Parietal lobe (tissue), 2 donors: ENCODE measurements at places on chromosomes 11 and 22. TPM values are rescaled to one million over a fixed set of nuclear protein-coding genes. Genes with fewer than 3 reads are reported as not detected.

The HORMAD2 gene
- total RNA-seq: not detected

The CREB3L1 gene
- 1.3 TPM for total RNA-seq

The TYR gene
- total RNA-seq: not detected

The APOC3 gene
- total RNA-seq: not detected

The GPR83 gene
- 0.63 TPM for total RNA-seq

The PRR33 gene
- total RNA-seq: not detected

The ZNF280A gene
- total RNA-seq: not detected

The NECTIN1 gene
- total RNA-seq: 20.3 TPM

The CCDC73 gene
- total RNA-seq: not detected

The C11orf91 gene
- not detected for total RNA-seq

The SLC37A2 gene
- total RNA-seq: 1.9 TPM

The MFNG gene
- 3.4 TPM for total RNA-seq

The SCGB1A1 gene
- not detected for total RNA-seq

The ILK gene
- total RNA-seq: 53.5 TPM

The DDI1 gene
- not detected for total RNA-seq

The BATF2 gene
- total RNA-seq: not detected

The IRF7 gene
- 4.1 TPM for total RNA-seq

The PGA5 gene
- not detected for total RNA-seq

The PIH1D2 gene
- 2.2 TPM for total RNA-seq

The TBC1D22A gene
- total RNA-seq: 12.5 TPM

The OR52I1 gene
- not detected for total RNA-seq

The POU2F3 gene
- not detected for total RNA-seq

The SLN gene
- total RNA-seq: 9.7 TPM

The RHOD gene
- not detected for total RNA-seq

The BDNF gene
- total RNA-seq: 2.8 TPM

The CPT1B gene
- 18.2 TPM for total RNA-seq

The SCO2 gene
- 1.3 TPM for total RNA-seq

The NARS2 gene
- total RNA-seq: 39.1 TPM

The MUC5AC gene
- not detected for total RNA-seq

The PHRF1 gene
- 42.6 TPM for total RNA-seq

The POTEH gene
- total RNA-seq: not detected

The CCDC116 gene
- total RNA-seq: 0.31 TPM

The ESAM gene
- 4.4 TPM for total RNA-seq

The CRYAB gene
- total RNA-seq: 16.0 TPM

The PAX6 gene
- total RNA-seq: 34.4 TPM

The KRTAP5-7 gene
- total RNA-seq: not detected

The LMNTD2 gene
- total RNA-seq: not detected

The HDHD5 gene
- total RNA-seq: 31.6 TPM
